NCI-H1694 (cell line): ENCODE measurements at places on chromosomes 11 and 22.

DNA sequence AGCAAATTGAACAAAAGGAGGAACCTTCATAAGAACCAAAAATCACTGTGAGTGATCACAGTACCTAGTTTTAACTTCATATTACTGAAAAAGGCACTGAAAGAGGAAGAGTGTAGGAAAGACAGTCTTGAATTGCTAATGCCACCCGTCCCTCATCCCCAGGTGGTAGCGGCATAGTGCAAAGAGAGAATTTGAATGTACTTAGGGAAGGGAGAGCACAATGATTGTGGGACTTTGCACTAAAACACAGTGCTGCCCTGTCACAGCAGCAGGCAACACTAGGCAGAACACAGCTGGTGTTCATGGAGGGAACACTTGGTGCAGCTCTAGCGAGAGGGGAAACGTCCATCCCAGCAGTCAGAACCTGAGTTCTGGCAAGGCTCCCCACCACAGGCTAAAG, 716.3 kb upstream of the ANO5 start:
- no peak for DNase-seq

- DNase-seq: no peak
These were observed 124.0 kb downstream of the ME3 start for GRCh38 chr11:86548271-86548917.

- DNase-seq: peak; percentile 31
These were observed 72.6 kb downstream of the HIPK3 start for GRCh38 chr11:33329705-33330329.

DNA sequence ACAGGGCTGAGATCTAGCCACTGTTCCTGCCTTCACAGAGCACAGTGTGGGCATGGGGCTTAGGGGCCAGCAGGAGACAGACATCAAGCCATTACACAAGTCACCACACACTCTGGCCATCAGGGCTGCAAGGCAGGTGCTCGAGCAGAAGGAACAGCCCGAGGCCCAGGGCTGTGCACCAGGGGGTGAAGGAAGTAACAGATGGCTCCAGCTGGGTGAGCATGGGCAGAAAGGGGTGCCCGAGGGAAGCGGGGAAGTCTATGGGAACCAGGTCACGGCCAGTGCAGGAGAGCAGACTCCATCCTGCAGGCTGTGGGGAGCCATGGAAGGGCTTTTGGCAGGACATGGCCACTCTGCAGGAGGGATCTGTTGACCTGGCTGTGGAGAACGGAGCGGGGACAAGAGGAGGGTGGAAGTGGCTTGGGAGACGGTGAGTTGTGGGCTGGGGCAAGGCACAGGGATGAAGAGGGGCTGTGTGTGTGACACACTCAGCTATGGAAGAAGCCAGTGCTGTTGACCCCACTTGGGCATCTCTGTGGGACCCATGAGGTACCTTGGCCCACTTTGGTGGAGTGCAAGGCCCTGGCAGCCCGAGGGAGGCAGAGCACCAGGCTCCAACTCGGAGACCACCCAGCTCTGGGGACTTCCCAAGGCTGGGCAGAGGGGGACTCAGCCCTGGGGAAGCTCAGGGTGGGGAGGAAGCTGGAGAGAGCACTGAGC, 3.6 kb downstream of the C11orf68 start:
- no peak for DNase-seq

DNA sequence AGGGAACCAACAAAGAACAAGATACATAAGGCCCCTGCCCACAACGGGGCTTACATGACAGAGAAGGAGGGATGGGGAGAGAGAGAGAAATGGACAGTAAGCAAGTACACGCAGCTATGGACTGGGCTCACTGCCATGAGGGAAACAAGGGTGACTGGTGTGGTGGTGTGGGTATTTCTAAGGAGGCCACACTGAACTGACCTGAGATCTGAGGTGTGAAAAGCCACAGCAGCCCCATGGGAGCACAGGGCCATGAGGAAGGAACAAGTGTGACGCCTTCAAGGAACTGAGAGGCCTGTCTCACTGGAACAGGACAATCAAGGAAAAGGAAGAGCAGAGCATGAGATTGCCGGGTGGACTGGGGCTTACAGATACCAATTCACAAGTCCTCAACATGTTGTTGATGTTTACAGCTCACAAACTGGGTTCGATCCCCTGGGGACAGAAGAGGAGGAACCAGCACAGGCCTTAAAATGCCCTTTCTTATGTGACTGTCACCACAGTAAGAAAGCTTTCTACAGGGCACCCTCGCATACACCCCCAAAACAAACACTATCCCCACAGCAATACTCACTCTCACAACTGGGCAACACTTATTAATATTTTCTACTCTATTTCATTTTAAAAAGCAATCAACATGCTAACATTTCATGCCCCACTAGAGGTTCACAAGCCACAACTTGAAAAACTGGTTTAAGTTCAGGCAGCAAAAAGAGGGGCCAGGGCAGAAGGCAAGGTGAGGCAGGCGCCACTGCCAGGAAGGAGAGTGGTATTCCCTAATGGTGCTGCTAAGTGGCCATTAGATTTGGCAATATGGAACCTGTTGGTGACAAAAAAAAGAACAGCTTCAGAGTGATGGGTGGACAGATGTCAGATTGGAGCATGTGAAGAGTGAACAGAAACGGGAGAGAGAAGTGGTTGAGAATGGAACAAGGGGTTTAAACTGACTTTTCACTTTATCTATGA, 39.1 kb downstream of the TCIRG1 start:
- DNase-seq: no peak

DNA sequence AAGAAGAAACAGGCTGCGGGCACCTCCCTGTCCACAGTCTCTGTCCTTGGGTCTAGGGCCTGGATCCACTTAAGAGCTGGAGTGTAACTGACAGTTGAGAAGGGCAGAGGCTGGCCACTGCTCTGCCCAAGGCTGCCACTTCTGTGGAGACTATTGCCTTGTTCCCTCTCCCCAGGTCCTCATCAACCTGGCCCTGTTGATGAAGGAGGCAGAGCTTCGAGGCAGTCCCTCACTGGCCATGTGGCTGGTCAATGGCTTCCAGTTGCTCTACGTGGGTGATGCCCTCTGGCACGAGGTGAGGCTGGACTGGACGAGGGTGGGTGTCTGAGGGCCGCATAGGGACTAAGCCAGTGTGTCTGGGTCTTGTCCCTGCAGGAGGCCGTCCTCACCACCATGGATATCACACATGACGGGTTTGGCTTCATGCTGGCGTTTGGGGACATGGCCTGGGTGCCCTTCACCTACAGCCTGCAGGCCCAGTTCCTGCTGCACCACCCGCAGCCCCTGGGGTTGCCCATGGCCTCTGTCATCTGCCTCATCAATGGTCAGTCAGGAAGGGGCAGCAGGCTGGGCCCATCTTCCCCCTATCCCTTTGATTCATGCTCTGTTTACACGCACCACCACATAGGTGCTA, 2.8 kb downstream of the ZNHIT2 start:
- no peak for DNase-seq

GRCh38 chr22:30647536-30647935, 12.0 kb downstream of the SLC35E4 start:
- no peak for DNase-seq

DNA sequence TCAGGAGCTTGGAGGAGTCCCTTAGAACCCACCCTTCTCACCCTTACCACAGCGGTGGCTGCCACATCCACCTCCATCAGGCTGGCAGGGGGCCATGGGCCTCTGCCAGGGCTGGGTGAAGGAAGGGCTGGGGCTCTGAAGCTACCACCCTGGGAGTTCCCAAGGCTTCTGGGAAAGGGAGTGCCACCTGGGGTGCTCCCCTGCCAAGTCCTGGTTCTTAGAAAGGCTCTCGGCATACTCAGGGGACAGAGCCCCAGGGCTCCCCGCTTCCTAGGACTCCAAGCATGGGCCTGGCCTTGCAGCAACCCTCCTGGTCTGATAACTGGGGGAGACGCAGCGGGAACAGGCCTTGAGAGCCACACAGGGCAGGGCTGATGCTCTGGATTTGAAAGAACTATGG, 438 bp upstream of the PLA2G3 start:
- no peak for DNase-seq

DNA sequence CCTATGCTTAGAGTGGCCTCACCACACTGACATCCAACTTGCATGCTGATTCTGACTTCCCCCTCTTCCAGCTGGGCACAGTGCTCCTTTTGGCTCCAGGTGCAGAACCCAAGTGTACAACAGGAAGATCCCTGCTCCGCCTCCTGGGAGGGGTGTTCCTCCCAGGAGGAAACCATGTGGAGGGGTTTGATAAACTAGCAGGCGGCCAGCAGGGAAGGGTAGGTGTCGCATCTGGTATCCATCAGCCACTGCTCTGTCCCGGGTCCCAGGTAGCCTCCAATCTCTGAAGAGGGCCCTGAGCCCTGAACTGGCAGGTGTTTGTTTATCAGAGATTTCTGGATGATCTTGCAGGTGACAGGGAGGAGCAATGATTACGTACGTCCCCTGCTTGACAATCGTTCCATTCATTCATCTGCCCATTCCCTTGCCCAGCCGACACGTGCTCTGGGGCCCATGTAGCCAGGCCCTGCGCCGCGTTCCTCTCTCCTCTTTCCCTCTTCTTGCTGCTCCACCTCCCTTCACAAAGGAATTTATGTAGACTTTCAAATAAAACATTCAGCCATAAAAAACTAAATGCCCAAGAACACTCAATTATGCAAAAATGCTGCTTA, 41.2 kb upstream of the MICAL2 start:
- DNase-seq: no peak

GRCh38 chr11:69071956-69072355, 23.2 kb downstream of the TPCN2 start:
- DNase-seq: no peak

DNA sequence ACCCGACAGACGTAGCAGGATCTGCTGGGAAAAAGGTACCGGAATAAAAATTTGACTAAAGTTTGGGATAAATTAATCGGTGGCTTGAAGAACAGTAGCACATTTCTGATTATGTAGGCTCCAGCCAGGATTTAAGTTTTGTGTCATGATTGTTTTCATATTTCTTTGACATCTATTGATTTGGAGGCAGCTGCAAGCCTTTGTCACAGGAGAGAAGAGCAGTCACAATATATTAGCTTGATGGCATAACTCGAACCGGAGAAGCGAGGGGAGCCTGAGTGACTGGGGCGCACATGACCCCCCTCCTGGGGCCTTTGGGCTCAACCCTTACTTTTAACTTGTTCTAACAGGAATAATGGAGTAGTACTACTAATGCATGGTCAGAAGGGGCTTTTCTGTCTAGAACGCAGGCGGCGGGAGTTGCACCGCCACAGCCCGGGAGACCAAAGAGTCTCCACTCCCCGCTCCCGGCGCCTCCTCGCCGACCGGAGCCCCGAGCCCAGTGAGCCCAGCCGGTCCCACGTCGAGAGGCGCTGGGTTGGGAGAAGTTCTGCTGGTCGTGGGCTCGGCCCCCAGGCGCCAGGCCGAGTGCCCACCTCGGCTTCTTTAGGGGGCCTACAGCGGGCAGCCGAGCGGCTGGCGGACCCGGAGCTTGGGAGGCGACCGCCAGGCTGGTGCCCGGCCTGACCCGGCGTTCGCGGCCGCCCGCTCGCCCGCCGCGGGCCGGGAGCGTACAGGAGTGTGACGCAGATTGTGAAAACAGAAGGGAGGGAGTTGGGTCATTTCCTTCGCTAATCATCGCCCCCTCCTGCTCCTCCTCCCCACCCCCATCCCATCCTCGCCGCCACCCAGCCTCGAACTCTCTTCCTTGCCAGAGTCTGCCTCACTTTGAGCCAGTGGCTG, 15.7 kb upstream of the PAX6 start:
- no peak for DNase-seq

- no peak for DNase-seq
These were observed 72.1 kb downstream of the LRRC32 start for GRCh38 chr11:76598426-76598839.

DNA sequence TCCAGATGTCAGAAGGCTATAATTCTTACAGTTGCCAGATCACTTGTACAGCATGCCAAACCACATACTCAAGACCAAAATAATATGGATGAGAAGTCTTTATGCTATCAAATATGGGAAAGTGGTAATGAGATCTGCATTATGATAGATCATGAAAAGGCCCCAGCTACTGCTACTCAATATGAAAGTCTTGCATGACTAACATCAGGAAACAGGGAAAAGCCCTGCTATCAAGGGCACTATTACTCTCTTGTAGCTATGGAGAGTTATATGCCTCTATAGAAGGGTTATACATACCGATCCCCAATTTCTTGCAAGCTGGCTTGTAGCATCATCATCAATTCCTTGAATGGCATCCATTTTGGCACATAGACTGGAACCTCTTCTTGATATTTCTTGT, 30.2 kb upstream of the TMPRSS5 start:
- DNase-seq: no peak

DNA sequence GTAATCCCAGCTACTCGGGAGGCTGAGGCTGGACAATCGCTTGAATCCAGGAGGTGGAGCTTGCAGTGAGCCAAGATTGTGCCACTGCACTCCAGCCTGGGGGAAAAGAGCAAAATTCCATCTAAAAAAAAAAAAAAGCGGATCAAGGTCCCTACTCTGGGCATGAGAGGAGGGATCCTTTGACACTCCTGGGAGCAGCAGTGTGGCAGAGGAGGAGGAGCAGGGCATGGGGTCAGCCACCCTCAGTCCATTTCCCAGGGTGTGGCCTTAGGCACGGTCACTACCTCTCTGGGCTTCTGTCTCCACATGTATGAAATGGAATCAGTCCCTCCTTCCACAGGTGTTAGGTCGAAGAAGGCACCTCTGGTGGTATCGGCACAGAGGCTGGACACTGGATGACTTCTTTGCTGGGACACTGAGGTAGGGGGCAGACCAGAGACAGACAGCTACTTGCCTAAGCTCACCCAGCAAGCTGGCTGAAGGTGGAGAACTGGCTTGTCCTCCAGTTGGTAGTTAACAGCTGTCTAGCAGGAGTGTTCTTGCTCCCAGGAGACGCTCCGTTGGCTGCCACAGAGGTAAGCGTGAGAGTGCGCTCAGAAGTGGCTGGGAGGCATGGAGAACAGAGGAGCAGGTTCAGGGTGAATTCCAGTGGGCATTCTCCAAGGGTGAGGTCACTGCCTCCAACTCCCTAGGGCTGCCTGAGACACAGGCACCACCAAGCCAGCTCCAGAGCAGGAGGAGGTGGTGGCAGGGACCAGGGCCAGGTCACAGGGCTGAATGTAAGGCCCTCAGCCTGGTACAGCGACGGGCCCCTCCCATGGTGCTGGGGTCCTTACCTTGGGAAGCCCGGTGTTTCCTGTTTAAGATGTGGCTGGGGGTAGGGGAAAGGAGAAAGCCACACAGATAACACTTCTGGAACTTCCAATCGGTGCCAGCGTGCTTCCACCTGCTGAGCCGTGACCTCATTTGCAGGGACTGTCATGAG, 19.5 kb downstream of the TXN2 start:
- DNase-seq: peak; percentile 52
